ENCODE measurements at places on chromosomes 3 and 15.

DNA sequence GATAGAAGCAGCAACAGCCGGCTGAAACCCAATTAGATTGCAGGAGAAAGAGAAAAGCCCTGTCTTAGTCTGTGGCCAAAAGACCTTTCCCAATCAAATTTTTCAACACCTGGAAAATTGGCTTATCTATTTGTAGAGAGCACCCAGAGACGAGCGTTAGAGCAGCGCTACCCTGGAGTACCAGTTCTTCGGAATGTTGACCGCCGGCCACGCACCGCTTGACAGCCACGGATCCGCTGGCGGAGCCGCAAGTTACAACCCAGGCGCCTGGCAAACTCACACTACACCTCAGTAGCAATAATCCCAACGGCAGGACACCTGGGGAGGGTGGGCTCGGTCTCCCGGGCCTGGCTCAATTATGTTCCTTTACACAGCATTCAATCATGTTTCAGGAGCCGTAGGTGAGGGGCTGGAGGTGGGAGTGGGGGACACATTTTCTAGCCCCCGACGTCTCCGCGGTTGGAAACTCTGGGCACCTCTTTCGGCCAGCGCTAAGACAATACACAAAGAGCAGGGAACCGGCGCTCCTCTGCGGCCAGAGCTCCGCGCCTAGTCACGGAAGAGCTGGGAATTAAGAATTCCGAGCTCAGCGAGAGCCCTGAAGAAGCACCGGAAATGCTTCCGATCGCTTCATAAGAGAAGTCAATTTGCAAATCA lies 1.2 kb downstream of the MB21D2 start:
- DNase-seq: no peak

- DNase-seq: no peak
Observed at GRCh38 chr3:118597184-118597583, 437.5 kb downstream of the IGSF11 start.

DNA sequence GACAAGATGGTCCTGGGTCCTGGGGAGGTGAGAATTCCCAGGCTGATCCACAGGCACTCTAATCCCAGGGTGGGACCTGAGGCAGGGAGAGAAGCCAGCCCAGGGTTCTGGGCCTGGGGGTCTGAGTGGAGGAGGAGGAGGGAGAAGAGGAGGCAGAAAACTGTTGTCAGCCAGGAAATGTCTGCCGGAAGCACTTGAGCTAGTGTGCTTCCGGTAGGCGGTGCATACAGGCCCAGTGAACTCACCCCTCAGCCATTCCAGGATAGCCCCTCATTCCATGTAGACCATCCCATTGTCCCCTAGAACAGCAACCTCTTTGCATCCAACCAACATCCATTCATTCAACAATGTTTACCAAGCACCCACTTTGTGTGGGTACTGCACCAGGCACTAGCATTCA lies 47.9 kb upstream of the LCTL start:
- DNase-seq: no peak

DNA sequence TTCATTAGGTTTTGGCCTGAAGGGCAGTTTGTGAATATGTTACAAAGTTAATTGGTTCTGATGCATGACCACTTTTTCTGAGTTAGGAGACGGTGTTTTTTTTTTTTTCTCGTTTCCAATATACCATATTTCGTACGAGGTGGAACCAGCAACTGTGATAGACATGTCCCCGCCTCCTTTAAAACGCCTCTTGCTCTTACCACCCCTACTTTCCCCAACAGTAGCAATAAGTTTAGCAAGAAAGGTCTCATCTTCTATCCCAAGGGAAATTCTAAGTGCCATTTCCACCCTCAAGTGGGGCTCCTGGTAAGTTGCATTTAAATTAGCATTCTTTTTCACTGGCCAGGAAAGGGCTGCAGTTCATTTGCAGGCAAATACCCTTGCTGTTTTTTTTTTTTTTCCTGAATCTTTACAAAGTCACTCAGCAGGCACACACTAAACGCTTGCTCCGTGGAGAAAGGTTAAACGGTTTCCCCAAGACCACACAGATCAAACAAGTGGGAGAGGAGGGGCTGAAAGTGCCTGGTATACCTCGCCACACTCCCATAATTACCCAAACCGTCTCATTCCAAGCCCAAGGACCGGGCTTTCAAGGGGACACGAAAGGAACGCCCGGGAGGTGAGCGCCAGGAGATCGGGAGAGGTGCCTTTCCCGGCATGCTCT lies 39.5 kb upstream of the MGA start:
- peak; percentile 65 for DNase-seq

DNA sequence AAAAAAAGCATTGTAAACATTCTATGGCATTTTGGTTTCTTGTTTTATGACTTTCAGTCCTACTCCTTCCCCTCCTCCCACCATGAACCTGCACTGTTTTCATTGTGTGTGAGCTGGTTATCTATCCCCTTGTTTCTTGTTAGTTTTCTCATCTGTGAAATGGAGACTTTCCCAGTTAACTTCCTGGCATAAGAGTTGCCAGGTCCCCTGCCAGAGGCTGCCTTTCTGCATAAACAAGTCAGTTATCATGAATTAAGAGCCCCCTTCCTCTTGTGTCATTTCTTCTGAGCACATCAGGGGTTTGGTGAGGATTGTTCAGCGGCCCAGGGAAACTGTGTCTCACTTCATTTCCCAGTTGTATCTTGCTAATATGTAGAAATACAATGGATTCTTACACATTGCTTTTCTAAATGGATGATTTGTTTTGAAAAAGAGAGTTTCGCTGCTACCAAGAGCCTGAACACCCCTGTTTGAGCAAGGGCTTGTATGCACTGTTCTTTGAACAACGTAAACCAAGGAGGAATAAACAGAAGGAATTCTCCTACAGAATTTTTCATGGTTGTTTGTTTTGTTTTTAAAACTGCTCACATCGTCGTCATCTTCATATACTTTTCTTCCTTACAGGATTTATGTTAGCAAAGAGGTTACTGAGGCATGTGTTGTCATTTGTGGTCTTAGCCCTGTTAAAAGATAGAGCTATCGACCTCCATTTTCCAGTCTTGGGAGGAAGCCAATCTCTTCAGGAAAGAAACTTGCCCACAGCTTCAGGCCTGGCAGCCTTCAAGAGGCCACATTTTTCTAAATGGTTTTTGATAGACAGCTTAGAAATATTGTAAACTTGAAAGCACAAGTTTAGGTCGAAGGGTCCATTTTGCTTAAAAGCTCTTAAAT lies 144.6 kb upstream of the IL12A start:
- DNase-seq: no peak

- no peak for DNase-seq
Observed at GRCh38 chr3:136637176-136637575, 115.0 kb downstream of the STAG1 start.
